ENCODE measurements at places on chromosomes 5 and 9. TPM values are rescaled to one million over a fixed set of nuclear protein-coding genes. Genes with fewer than 3 reads are reported as not detected.

- ATAC-seq: peak; percentile 67
These were observed 302.6 kb upstream of the TAS2R1 start for GRCh38 chr5:9932770-9933169.

DNA sequence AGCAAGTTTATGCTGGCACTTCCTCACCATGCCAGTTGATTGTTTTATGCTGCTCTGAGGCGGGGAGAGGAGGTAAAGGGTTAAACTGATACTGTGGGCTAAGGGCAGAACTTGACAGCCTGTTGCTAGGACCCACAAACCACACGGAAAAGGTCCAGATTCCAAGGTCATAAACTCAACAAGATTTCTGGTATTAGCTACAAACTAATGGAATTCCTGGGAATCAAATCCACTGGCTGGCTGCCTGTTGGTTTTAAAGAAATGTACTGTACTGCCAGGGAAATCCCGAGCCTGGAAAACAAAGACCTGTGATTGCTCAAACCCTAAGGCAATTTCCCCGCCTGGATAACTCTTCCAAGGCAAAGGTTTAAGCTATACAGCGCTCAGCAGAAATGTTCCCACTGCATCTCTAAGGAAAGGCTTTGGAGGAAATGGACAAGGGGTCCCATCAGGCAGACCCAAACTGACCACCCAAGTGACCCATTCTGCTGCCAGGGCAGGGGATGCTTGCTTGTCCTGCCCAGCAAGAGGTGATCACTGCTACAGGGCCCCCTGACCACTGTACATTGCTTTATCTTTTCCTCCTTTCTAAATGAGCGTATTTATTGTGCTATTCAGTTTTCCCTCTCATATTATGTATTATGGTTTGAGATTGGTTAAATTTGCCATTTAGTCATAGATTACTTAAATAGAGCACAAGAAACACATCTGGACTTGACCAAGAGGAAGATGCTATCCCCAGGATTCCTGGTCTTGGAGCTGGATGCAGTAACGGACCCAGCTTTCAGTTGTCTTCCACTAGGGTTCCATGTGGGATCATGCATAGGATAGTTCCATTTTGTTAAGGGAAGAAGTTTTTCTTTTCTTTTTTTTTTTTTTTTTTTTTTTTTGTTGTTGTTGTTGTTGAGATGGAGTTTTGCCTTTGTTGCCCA, 124.3 kb downstream of the SUSD1 start:
- ATAC-seq: no peak

GRCh38 chr9:135198586-135199285, 111.3 kb downstream of the OLFM1 start:
- ATAC-seq: peak; percentile 92

- ATAC-seq: no peak
These were observed 40.9 kb upstream of the SUSD3 start for GRCh38 chr9:93017621-93018020.

GRCh38 chr9:18588002-18588401, 114.0 kb downstream of the ADAMTSL1 start:
- ATAC-seq: no peak

Gene FOXE1
- total RNA-seq: 0.49 TPM

Gene SURF2
- total RNA-seq: 19.2 TPM

Gene GPR21
- 0.27 TPM for total RNA-seq

Gene PRRX2
- total RNA-seq: 0.14 TPM

GRCh38 chr9:14822666-14823065, 87.6 kb downstream of the FREM1 start:
- ATAC-seq: no peak

DNA sequence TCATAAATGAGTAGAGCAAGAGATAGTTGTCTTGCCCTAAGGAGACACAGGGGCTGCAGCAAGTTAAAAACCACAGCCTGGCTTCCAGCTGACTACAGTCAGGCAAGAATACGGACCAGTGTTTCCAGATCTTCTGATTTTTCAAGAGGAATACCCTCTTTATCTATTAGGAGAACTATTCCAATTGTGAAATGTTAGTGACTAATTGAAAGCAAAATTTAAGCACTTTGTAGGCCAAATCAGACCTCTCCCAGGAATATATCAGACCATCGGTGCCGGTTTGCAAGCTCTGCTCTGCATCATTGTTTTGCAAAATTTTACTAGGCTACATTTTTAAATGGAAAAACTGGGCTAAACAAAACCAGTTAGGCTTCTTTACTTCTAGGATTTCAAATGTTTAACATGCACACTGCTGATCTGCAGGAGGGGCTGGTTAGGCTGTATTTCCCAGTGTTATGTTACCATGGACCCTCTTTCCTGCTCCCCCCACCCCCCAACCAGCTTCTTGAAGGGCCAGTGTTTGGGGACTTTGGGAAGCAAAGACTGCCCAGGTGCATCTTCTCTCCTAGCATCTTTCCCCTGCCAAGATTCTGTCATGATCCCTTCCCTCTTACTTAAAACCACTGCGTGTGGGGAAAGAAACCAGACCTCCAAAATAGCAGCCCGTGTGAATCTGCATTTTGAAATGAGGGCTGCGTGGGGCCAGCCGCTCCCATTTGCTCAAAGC, 1.1 kb upstream of the ARSI start:
- no peak for ATAC-seq

DNA sequence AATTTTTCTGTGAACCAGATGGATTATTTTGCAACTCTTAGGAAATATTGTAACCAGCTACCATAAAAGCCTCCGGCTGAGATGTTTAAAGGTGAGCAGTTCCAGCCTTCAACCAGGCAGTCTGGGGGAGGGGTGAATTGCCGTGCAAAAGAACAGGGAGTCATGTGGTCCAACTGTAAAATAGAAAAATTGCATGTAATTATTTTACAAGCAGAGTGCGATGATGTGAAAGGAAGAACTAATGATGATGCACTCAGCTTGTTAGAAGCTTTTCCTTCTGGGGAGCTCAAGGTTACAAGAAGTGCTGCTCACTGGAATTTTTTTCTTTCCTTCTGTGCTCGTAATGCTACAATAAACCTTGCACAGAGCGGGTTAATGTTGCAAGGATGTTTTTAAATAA, 188.7 kb upstream of the ITGA1 start:
- ATAC-seq: peak; percentile 98

- no peak for ATAC-seq
These were observed 48.8 kb upstream of the GOLPH3 start for GRCh38 chr5:32222723-32223470.

Gene CDK7
- total RNA-seq: 31.5 TPM

Gene GIN1
- total RNA-seq: 10.4 TPM

GRCh38 chr9:21994556-21995005, at the start of gene CDKN2B-AS1:
Gene CDKN2B-AS1, plus strand, starts transcription at chr9:21994791.
- peak; percentile 78 for ATAC-seq

Gene ANXA2R
- 4.5 TPM for total RNA-seq

Gene WNK2
- 0.77 TPM for total RNA-seq

DNA sequence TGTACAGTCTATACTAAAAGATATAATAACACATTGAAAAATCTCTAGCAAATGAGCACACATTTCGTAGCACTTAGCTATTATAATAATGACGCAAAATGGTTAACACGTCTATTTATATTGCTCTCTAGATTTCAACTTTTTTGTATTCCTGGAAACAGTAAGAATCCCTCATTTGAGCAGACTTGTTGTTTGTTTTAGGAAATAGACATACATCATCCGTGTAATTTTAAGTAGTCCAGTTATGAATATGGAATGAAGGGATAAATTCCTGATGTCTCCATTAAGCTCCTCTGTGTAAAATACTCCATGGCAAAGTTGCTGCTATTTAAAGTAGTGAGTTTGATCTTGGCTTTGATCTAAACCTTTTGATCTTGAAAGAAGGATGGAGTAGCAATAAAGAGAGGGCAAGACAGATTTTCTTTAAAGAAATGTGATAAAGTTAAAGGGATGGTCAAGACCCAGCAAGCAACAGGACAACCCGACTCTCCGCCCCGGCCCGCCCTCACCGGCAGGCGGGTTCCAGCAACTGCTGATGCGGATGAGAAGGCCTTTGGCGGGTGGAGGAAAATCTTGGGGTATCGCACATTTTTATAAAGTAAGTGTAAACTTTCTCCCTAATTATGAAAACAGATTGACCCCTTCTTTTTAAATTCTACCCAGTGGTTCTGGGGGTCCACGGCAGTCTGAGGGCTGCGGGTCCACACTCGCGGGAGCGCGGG, 277.4 kb downstream of the AOPEP start:
- ATAC-seq: peak; percentile 58

DNA sequence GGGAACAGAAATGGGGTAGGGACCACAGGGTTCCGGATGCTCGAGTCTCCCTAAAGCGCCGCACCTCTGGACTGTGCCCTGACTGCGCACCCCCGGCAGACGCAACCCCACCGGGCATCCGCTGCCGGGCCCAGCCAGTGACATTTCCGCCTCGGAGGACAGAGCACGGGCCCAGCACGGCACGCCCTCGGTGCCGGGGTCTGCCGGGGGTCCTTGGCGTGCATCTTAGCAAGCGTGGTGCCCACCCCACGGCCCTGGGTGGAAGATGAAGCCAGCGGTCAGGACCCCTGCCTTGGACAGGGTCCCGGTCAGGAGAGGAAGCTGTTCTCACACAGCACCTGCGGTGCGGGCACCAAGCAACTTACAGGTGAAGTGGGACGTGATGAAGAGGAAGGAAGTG, 7.1 kb downstream of the INPP5E start:
- ATAC-seq: no peak

DNA sequence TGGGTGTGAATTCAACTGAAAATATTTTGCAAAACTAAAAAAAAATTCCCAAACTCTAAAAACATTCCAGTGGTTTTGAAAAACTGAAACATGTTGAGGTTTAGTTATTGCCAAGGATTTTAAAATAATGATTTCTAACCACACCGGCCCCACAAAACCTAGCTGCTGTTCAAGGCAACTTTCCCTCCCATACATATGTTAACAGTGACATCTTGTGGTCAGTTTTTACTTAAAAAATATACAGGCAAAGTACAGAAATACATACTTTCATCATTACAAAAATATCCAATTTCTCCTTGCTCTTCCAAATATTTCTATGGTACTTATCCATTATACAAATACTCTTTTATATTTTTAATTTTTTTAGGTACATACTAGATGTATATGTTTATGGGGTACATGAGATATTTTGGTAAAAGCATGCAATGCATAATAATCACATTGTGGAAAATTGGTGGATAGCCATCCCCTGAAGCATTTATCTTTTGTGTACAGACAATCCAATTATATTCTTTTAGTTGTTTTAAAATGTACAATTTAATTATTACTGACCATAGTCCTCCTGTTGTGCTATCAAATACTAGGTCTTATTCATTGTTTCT, 34.4 kb upstream of the MRPS30 start:
- ATAC-seq: no peak

GRCh38 chr5:75028090-75028489, 24.3 kb downstream of the GCNT4 start:
- ATAC-seq: no peak

Gene CAPSL
- not detected for total RNA-seq

GRCh38 chr9:109483744-109484429, 14.2 kb downstream of the PTPN3 start:
- ATAC-seq: peak; percentile 42

DNA sequence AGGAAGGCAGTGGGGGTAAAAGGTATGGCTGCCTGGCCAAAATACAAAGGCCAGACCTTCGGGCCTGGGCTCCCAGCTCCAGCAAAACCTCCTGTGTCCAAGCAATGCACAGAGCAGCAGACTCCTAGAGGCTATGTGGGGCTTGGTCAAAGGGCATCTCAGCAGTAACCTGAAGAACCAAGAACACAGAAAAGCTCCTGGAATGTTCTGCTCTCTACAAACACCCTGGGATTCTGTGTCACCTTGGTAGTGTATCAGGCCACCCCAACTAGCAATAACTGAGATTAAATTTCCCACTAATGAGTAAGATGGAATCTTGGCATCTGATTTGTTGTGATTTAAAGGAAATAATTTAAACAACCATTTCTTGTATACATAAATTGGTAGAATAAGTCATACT, 158.6 kb downstream of the GLIS3 start:
- no peak for ATAC-seq

GRCh38 chr5:60856066-60856465, 12.0 kb upstream of the ELOVL7 start:
- no peak for ATAC-seq

- ATAC-seq: peak; percentile 52
These were observed 86.9 kb downstream of the MVB12B start for GRCh38 chr9:126413391-126414068.

- no peak for ATAC-seq
These were observed 7.0 kb upstream of the IRF1 start for GRCh38 chr5:132497488-132497997.

- ATAC-seq: no peak
These were observed 40.0 kb upstream of the MYO10 start for GRCh38 chr5:16975950-16976624.

Data from motor neuron (in vitro differentiated cells).